CD4-positive, alpha-beta T cell treated with Interleukin-15 for 1 hour (primary cell): ENCODE measurements at places on chromosomes 5 and 9.

DNA sequence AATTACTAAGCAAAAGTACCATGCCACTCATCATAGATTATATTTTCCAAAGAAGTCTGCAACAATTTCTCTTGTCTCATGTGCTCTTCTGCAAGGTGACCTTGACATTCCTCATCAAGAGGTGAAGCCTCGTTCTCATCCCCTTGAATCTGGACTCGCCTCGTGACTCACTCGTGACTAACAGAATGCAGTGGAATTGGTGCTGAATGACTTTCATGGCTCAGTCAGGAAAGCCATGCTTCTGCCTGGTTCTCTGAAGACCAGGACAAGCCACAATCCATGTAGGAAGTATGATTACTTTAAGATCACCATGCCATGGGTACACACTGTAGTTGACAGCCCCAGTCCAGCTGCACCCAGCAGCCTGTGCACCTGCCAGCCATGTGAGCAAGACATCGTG, 335.8 kb downstream of the GADD45G start:
- no peak for DNase-seq

DNA sequence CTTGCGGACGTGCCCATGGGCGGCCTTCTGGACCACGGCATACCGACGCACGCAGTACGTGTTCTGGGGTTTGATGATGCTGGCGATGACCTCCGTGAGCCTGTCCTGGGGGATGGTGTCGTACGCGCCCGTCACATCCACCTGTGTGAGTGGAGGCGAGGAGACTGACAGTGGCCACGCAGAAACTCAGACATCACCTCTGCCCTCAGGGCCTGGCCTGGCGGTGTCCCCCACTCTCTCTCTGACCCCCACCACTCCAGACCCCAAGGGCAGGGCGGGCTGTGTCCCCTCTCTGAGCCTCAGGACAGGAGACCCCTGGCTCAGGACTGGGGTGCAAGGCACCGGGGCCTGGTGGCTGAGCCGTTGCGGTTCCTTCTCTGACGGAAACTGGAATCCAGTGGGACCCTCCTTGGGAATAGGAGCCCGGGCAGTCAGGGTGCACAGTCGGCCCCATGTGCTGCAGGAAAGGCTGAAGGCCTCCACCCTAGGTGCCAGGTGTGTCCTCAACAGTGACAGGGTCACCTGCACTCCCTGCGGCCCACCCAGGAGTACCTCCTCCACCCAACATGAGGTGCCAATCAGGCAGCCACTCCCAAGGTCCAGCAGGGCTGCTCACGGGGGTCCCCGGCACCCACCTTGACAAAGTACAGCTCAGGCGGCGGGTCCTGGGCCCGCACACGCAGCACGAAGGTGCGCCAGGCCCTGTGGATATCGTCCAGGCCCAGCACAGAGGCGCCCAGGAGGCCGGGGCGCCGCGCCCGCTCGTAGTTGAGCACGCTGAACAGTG, 16.0 kb downstream of the TERT start:
- no peak for DNase-seq

DNA sequence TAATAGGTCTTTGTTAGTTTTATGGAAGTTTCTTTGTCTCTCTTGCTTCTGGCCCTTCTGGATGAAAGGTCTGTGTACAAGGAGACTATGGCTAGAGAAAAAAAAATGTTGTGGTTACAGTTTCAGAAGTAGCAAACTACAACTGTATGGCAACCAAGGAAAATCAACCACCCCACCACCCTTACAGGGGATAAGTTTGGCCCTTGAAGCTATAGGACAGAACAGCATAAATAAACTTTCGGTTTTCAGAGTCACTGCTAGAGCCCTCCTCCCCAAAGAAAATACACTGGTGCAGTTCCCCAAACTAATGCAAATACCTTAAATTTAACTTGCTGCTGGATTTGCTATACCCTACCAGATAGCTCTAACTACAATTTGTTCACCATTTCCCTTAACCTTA, 1216.7 kb downstream of the EFNA5 start:
- no peak for DNase-seq

DNA sequence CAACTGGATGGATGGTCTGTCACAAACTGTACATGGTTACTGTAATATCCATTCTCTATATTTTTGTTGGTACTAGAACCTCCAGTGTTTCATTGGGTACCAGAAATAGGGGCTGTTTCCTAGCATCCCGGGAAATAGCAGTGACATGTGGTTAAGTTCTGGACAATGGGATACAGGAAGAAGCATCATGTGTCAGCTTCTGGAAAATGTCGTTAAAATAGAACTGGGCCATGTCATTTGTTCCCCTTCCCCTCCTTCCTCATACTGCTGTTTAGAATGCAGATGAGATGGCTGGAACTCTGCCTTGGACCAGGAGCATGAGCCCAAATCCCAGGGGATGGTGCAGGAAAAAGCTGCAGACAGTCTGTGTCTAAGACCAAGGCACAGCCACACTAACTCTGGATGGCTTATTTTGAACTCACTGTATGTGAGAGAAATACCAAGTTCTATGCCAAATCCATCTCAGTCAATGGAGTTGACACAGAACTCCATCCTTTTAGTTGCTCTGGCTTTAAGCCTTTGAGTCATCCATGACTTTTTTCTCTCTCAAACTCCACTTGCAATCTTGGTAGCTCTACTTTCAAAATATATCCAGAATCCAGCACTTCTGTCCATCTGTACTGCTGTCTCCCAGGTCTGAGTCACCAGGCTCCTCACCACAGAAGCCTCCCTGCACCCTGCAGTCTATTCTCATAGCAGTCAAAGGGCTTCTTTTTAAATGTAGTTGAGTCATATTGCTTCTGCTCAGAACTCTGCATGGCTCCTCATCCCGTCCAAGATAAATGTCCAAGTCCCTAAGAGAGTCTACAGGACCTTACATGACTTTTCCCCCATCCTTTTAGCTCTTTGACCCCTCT, 184.2 kb downstream of the NSG2 start:
- DNase-seq: no peak

DNA sequence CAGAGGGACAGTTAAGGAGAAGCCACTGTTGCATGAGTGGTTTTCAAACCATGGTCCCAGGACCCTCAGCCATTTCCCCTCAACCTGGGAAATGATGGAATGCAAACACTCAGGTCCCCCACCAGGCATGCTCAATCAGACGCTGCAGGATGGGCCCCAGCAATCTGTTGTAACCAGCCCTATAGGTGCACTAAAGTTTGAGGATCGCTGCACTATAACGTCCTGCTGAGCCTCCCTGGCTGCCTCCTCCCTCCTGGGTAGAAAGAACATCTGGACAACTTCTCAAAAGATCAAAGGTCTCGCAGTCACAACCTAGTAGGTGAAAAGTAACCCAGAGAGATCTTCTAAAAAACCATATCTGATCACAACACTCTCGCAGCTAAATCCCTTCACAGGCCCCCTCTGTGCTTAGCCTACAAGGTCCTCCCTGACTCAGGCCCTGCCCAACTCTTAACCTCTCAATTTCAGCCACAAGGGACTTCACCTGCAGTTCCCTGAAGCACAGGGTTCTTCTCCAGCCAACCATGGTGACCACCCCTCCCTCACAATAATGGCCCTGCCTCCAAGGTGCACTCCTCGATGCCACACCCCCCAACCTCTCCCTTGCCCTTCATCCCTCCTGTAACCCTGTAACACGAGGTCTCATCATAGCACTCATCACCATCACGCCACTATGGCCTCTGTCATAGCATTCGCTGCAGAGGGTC, 3.5 kb downstream of the SHB start:
- no peak for DNase-seq

DNA sequence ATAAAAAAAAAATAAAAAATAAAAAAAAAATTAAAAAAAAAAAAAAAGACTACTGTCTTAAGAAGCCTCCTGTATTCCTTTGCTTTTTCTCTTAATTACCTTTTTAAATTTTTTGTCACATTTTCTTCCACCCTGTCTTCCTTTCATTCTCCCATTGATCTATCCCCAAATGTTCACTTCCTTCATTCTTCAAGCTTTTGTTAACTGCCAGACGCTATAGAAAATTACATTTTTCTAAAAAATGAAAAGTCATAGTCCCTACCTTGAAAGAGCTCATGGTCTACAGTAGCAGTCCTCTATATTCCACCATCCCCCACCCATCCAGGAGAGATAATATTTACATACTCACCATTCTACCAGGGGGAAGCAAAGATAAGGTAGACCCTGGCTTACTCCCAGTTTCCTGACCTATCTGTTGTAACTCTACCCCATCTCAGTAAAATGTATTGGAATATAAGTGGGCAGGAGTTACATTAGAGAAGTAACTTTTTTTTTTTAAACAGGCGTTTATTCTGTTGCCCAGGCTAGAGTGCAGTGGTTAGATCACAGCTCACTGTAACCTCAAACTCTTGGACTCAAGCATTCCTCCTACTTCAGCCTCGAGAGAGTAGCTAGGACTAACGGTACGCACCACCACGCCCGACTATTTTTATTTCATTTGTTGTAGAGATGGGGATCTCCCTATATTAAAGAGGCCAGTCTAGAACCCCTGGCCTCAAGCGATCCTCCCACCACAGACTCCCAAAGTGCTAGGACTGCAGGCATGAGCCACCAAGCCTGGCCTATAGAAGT, 3.8 kb upstream of the PRKAA1 start:
- DNase-seq: no peak

DNA sequence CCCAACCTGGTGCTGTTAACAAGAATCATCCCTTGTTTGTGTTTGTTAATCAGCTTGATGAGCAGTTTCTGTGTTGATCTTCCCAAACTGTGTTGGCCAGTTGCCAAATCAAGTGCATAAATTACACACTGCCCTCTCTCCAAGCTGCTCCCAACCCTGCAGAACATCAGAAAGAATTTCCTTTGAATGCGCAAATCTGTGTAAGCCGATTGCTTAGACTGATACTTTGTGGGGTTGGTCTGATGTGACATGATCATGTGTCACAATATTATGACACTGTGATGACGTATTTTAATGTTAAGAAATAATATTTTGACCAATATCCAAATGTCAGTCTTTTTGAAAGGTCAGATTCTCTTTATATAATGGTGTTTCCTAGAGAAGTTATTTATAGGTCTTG, 766.4 kb upstream of the WWC1 start:
- DNase-seq: no peak

DNA sequence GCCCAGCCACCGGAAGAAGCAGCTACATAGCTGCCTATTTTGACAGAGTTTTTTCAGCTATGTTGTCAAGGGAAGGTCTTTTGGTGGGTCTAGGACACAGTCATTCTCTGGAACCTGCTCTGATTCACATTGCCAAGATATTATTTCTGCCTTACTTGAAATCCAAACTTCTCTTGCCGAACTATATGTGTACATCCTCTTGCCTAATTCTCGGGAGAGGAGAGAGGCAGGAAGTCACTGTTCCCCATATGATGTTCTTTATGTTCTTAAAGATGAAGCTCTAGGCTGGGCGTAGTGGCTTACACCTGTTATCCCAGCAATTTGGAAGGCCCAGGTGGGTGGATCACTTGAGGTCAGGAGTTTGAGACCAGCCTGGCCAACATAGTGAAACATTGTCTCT, 8.6 kb downstream of the TMEM252 start:
- no peak for DNase-seq

DNA sequence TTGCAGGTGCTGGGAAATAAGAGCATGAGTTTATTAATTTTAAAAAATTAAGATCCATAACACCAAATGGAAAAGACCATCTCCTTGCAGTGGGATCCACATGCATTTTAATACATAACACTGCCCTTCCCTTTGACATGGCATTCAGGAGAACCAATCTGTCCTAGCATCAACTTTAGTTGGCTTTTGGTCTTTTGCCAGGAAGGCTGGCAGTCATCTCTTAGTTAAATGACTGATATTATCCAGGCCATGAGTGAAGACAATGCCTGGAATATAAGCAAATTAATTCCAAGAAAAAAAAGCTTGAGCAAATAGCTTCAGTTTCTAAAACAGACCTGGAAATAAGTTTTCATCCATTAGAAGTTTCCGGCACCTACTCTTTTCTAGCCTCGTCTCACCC, 55.1 kb upstream of the OTULINL start:
- DNase-seq: no peak

GRCh38 chr5:42361315-42361688, 61.9 kb upstream of the GHR start:
- no peak for DNase-seq

DNA sequence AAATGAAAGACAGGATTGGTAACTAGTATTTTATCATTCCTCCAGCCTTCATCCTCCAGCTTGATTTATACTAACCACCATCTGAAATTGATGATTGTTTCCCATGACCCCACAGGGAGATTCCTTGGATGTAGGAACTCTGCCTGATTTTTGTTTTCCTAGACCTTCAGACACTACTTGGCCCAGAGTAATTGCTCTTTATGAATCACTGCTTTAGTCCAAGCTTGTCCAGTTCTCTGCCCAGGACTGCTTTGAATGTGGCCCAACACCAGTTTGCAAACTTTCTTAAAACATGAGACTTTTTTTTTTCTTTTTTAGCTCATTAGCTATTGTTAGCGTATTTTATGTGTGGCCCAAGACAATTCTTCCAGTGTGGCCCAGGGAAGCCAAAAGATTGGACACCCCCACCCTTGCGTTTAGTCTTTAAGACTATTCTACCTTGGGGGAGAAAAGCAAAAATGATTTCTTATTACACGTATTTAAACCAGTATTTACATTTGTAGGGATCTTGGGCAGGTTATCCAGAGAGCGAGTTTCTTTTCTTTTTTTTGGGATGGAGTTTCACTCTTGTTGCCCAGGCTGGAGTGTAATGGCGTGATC, 18.4 kb downstream of the BASP1 start:
- no peak for DNase-seq

GRCh38 chr5:130159968-130160367, 255.7 kb downstream of the CHSY3 start:
- no peak for DNase-seq

DNA sequence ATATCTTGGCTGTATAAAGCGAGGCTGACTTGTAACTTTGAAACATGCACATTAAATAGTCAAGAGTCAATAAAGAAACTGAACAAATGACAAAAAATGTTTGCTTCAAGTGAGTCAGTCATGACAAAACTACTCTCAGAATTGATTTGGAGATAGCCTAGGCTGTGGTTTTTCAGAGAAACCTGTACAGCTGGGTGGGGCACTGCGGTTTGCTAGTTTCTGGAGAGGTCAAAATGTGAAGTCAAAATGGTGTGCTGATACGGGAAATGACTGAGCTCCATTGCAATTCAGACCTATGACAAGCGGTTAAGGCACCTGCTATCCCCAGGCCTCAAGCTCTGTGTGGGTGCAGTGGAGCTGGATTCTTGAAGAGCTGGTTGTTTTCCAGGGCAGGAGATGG, 10.3 kb upstream of the CD180 start:
- DNase-seq: peak; percentile 89

DNA sequence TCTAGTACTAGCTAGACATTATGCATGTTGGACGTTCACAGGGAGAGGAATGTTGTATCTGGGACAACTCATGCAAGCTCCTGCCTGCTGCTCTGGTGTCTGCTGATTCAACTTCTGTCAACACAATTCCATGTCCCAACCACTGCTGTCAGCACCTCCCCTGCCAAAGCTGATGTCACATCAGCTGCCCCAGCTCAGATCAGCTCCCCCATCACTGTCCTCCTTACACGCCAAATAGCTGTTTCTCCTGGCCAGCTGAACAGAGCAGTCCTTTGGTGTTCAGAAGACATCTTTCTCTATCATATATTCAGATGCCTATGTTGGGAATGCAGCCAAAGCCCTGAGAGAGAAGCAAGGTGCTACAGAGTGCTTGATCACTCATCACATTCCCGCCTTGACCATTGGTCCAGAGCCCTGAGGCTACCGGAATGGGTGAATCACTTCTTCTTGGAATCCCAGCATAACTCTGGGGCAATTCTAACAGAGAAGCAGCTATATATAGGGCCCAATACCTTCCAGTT, 223.3 kb downstream of the SEC61B start:
- DNase-seq: no peak
